Dermis blood vessel endothelial cell (primary cell): ENCODE measurements at places on chromosomes 12 and 14.

GRCh38 chr12:5637698-5638097 is 205.8 kb downstream of the NTF3 start:
- no peak for DNase-seq

DNA sequence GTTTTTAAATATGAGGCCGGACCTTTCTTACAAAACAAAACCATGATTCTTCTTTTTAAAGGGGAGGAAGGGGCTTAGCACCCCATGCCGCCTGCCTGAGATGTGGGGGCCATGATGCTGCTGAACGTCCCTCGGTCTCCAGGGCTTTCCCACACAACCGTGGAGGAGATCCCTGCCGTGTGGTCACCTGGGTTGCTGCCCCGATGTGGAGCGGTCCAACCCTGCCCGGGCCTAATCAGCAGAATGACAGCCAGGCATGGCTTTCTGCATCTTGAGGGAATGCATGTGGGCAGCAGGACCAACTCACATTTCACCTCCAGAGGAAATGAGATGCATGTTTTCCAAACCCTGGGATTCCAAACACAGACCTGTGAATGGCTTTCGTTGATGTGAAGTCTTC is 48.9 kb upstream of the C14orf180 start:
- DNase-seq, result no peak

DNA sequence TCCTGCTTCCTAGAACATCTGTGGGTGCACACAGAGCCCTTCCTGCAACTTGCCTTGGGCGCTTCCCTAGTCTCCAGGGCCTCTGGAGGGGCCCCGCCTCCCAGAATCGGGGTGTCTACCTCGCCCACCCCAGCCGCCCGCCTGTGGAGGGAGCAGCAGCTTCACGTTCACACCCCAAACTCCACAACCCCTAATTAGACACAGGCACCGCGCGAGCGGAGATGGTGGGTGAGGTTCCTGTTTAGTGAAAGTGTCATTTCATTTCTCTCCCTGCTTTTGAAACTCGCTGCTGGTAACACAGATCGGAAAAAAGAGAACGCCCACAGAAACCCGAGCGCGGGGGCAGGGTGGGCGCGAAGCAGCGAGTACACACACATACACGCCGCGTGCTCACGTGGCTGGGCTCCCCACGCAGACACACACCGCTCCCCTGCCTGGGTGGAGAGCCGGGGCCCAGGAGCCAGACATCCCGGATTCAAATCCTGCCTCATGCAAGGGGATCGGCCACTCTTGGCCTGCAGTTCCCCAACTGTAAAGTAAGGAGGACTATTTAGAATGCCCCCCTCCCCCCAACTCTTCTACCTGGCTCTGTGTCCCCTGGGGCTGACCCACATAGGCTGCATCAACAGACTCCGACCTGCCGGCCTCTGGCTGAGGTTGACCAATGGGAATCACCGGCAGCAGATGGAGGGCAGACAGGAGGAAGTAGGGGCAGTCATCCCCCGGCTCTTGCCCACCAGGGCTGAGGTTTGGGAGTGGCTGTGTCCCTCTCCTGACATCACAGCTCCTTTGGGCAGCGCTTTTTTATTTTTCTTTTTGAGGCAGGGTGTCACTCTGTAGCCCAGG is 79.2 kb upstream of the NCOR2 start:
- no peak for DNase-seq

DNA sequence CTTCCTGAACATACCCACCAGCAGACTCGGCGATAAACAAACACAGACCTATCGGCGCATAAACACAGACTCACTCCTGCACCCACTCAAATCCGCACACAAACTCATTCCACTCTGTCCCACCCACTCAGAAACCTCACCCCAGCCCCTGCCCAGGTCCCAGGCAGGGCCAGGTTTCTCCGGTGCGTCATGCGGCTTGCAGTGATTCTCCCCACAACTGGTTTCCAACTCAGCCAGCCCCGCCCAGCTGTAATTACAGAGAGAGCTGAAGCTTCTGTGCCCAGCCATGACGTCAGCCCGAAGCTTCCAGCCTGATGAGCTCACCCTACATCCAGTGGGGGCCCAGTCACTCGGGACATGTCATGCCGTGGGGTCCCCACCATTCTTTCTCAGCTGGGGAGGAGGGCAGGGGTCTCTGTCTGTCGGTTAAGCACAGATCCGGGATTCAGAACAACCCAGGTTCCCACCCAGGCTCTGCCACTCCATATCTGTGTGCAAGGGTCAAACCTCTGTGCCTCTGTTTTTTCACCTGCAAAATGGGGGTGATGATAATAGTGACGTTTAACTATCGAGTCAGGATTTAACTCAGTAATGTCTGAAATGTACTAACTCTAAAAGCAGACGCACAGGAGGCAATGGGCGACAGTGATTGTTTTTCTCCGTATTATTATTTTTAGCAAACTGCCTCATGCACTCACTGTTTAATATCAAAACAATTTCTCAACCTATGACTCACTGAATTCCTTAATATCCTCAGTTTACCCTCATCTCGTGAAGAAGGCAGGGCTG is 2.3 kb upstream of the HSPB8 start:
- DNase-seq, result peak; percentile 86

GRCh38 chr12:109735051-109735521 is 21.5 kb downstream of the FAM222A start:
- no peak for DNase-seq

GRCh38 chr14:105414456-105415371 is 4.9 kb upstream of the MTA1 start:
- DNase-seq, result peak; percentile 78

GRCh38 chr14:100403105-100403504 is 80.0 kb downstream of the SLC25A47 start:
- no peak for DNase-seq

- no peak for DNase-seq
Observed at GRCh38 chr14:73749706-73750530, 35.7 kb upstream of the PNMA1 start.

DNA sequence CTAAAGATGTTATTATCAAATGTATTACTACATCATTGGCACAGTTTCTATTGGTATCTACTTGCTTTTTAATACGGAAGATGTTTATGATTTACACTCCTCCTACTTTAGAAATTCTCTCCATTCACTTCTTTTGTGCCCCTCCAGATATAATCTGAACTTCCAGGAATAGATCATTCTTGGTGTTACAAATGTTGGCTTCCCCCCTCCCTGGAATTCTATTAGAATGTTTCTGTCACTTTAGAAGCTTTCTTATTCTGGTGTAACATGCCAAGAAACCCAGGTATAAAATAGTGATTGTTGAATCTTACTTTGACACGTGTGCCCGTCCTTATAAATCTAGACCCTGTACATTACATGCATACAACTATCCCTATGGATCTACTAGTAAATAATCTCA is 1.2 kb upstream of the WDR20 start:
- DNase-seq, result no peak

DNA sequence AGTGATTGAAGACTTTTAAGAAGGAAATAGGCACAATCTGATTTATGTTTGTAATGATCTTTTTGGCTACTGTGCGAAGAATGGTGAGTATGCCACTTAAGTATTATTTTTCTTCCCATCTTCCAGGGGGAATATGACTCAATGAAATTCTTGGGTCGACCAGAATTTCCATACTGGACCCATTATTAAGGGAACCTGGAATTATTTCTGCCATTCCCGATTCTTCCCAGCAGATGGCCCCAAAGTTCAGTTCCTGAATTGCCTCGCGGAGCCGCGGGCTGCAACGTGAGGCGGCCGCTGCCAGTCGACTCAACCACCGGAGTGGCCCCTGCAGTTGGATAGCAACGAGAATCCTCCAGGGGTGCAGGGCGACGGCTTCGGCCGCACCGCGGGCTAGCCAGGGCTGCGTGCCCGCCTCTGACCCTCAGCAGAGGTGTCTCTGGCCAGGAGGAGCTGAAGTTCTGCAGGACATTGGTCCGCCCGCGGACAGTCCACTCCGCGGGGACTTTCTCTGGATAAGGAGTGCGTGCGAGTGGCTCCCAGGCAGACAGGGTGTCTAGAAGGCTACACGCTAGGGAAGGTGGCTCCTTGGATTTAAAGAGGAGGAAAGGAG is 628 bp upstream of the TSHR start:
- peak; percentile 82 for DNase-seq

DNA sequence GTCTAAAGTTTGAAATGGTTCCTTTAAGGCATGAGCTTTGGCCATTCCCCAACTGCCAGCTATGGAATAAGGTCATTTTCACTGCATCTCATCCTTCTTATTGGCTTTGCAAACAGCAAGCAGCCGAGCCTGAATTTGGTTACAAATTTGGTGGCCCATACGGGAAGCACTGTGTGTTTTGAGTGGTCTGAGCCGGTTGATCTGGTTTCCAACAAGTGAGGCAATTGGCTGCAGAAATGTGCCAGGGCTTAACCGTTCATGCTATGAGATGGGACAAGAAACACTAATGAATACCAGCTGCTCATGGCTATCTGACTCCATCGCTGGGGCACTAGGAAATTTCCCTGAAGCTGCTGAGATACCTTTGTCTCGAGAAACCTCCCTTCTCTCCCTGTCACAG is 9.3 kb downstream of the EDDM3A start:
- no peak for DNase-seq

DNA sequence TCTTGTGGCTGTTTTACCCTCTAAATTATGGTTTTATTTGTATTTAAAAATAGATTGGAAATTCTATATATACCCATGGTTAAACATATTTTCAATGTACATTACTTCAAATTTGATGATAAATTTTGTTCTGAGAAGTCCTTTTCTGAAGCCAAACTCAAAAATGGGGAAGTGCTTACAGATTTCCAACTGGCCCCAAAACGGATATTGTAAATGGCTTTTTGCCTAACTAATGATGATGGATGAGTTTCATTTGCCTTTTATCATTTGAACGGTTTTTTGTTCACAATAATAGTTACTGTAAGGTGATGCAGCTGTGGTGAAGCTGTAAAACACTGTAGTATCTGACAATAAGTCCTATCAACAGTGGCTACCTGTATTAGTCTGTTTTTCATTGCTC is 136.9 kb downstream of the FUT8 start:
- no peak for DNase-seq

GRCh38 chr14:44613061-44613712 is 106.1 kb upstream of the FSCB start:
- DNase-seq, result no peak

DNA sequence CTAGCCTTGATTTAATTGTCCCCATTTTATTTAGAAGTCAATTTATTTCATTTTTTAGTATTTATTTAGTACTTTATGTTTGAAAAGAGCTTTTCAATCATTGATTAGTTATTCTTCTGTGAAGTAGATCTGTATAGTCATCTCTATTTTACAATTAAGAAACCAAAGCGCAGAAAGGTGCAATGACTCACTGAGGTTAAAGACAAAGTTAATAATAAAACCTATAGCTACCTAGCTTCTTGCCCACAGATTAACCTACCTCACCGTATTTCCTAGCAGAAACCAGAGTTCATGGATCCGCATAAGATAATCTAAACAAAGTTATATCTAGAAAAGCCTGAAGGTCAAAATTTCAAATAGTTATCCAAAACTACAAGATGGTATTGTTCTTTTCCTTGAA is 176.4 kb downstream of the GRIN2B start:
- DNase-seq, result no peak

DNA sequence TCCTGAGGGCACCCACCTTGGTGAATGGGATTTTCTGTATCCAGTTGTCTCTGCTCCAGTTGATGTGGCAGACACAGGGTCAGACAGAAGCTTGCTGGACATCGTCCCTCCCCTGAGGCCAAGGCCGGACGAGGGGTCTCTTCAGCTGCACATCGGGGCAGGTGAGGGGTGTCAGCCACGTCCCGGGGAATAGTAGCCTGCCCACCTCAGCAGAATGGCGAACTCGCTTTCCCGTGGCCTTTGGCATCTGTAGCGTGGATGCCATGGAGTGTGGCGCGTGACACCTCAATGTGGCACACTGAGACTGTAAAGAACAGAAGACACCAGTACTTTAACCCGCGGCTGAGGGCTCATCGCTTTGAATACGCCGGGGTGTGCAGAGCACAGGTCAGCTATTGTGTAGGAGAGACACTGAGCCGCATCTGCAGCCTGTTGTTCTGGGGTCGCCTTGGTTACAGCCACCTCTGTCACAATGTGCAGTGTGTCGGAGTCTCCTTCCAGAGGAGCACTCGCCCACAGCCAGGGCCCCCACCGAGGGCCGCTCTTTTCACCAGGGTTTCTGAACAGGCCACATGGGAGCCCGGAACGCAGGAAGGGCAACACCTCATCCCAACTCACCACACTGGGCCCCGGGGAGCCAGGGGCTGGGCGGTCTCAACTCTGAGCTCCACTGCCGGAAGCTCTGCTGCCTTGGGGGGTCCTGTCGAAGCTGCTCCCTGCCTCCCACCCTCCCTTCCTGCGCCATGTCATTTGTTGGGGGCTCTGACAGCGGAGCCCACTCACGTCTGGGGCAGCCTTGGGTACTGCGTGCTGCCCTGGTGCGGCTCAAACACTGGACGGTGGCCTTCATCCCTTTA is 77.0 kb downstream of the ADGRD1 start:
- no peak for DNase-seq

DNA sequence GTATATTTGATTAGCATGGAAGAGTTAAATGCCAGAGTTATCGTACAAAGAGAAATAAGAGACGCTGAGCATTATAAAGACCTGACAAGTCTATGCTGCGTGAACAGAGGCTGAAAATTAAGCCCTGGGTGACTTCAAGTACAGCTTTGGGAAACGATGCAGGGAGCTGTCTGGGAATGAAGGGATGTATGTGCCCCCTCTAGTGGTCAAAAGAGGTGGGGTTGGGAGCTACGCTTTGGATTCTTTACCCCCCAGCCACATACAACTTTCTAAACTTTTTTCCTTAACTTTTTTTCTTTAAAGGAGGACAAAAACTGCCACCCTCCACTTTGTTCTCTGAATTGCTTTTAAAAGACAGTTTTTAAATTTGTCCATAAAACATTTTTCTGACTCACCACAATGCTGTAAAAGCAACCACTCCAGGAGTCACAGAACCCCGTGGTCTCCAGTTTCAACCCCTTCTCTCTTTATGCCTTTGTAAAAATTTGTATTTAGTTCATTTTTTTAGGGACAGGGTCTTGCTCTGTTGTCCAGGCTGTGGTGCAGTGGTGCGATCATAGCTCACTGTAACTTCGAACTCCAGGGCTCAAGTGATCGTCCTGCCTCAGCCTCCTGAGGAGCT is 59.4 kb downstream of the ZNF664 start:
- peak; percentile 80 for DNase-seq

DNA sequence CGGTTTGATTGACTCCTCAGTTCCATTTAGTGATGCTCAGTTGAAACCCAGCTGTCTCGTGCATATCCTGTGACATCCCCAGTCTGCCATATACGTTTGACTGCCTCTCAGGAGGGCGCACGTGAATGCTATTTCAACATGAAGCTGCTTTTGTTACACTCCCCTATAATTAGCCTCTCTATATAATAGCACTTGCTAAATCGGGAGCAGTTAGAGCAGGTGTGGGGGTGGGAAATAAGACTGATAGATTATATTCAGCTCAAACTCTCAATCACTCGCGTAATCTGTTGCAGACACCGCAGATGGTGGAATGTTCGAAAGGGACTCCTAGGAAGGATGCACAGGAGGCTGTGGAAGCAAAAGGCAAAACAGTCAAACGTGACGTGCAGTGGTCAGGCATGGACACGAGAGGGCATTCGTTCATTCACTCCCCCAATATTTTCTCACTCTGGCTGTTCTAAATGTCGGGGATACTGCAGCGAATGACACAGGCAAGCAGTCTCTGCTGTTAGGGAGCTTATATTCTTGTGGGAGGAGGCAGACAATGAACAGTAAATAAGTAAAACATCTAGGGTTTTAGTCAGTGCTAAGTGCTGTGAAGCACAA is 29.8 kb downstream of the KCNA1 start:
- DNase-seq, result no peak

GRCh38 chr12:76037130-76038103 is 5.8 kb upstream of the PHLDA1 start:
- DNase-seq, result peak; percentile 92
